Sigmoid colon (tissue), 7 donors: ENCODE measurements at places on chromosomes 11 and 22. TPM values are rescaled to one million over a fixed set of nuclear protein-coding genes. Genes with fewer than 3 reads are reported as not detected.
A peak's percentile ranks its signal among the peaks of the same experiment; 100 is the strongest.

The SCUBE1 gene
- total RNA-seq = 0.33 TPM

DNA sequence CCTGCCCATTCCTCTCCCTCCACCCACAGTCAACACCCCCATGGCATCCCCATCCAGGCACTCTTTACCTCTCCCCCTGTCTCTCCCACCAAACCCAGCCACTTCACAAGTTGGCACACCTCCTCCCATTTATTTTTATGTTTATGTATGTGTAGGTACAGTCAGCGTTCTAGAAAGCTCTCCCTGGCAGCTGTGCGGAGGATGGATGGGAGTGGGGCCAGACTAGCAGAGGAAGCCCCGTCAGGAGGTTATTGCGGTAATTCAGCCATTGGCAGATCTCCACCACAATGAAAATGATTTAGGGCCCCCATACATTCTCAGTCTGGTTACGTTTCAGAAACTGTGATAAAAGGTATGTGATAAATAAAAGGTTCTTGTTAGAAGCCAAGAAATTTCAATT lies 51.3 kb downstream of the BTG4 start:
- H3K4me1 ChIP-seq = peaks cover 5% of the 10 kb centered on the region
- DNase-seq = no peak
- H3K4me3 ChIP-seq = no peak overlapping the region
- no peaks in the 10 kb centered on the region for H3K27me3 ChIP-seq
- H3K36me3 ChIP-seq = no peaks in the 10 kb centered on the region
- H3K27ac ChIP-seq = no peak overlapping the region

DNA sequence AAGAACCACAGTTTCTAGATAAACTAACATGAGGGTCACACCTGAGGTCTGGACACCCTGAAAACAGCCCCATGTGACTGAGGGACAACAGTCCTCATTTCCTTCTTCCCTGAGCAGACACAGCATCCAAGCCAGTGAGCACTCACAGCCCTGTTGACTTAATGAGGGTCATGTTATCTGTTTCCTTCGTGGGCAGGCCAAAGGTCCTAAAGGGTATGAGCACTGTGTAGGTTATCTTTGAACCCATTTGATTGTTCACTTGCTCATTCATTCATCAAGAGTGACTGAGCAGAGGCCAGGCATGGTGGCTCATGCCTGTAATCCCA lies 170.7 kb upstream of the B3GAT1 start:
- H3K27ac ChIP-seq = no peak overlapping the region
- DNase-seq = no peak
- no peak overlapping the region for H3K4me3 ChIP-seq
- no peaks in the 10 kb centered on the region for H3K27me3 ChIP-seq

DNA sequence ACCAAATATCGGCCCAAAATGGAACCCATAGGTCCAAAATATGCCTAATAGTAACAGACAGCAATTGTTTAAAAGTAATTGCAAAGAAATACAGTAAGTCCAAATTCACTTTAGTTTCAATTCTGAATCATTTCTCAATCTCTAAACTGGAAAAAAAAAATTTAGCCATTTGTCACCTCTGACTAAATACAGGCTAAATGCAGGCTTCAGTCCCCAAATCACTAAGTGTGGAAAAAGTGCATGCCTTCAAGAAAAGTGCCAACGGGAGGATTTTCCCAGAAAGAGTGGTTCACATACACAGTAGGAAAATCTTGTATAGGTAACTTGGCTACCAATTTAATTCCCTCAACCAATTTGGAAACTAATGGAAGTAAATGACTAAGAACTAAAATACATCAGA lies 35.7 kb downstream of the SIK3 start:
- H3K4me1 ChIP-seq = peaks cover 32% of the 10 kb centered on the region
- no peak overlapping the region for H3K27ac ChIP-seq
- no peak for DNase-seq
- no peaks in the 10 kb centered on the region for H3K36me3 ChIP-seq
- H3K27me3 ChIP-seq = no peaks in the 10 kb centered on the region

DNA sequence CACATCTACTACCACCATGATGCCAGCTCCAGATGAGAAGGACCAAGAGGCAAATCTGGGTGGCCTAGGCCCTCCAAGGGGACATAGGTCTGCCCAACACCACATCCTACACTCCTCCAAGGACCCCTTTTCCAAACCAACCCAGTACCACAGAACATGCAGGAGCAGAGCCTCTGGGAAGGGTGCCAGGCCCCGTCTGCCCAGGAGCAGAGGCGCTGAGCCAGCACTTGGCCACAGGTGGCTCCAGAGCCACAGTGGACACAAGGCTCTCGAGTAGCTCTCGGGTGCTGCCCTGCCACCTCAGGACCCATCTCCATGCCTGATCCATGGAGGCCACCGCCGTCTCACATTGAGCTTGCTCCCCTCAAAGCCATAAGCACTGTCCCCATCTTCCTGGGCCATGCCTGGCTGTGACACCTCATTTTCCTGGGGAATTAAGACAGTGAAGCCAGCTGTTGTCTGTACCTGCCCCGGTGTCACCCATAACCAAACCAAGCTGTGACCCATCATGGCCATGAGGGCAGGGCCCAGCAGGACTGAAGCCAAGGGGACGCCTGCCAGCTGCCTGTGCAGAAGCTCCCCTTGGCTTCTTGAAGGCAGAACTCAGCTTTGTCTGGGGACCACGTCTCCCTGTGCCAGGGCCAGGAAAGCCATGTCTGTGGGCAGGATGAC lies 7.4 kb downstream of the MOB2 start:
- H3K36me3 ChIP-seq = peaks cover 37% of the 10 kb centered on the region
- H3K4me3 ChIP-seq = no peak overlapping the region
- no peaks in the 10 kb centered on the region for H3K27me3 ChIP-seq
- peaks cover 56% of the 10 kb centered on the region for H3K4me1 ChIP-seq
- H3K27ac ChIP-seq = peak overlapping the region; percentile 96
- peak; percentile 67 for DNase-seq

DNA sequence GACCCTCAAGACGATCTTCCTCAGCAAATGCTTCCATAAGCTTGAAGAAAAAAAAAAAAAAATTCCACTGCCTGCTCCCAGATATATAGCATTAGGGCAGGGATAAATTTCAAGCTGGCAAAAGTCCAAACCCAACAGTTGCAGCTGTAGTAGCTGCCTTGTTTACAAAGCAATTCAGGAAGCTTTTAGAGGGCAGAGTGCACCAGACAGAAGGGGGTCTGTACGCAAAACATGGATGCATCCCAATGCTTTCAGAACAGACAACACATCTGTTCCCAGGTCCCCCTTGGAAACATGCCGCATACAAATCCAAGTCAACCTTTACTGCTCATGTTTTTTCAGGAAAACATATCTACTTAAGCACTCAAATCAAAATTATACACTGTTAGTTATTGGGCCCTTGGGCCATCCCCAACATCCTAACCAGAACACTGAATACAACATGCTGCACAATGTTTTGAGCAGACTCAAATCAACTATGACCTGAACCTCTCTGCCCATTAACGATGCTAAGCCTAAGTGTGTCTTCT lies 94.5 kb downstream of the CADM1 start:
- no peaks in the 10 kb centered on the region for H3K4me1 ChIP-seq
- no peak overlapping the region for H3K4me3 ChIP-seq
- H3K36me3 ChIP-seq = no peaks in the 10 kb centered on the region
- no peak overlapping the region for H3K27ac ChIP-seq

The NCAM1 gene
- 124 TPM for total RNA-seq

DNA sequence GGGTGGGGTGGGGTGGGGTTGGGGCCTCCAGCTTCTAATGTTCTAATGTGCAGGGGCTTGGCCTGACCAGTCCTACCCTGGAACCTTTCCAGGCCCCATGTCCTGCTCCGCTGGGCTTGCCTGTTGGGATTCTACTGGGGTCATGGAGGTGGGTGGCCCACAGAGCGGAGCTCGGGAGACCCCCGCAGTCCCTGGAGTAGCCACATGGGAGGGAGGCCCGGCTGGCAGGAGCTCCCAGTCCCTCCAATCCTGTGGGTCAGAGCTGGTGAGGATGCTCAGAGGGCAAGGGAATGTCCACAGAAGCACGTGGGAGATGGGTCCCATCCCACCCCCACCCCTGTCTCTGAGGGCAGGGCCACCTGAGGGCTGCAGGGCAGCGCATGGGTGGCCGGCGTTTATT lies 2.9 kb downstream of the SEPTIN5 start:
- H3K27ac ChIP-seq = no peak overlapping the region
- peaks cover 42% of the 10 kb centered on the region for H3K4me1 ChIP-seq
- H3K4me3 ChIP-seq = no peak overlapping the region
- H3K27me3 ChIP-seq = peaks cover 28% of the 10 kb centered on the region
- DNase-seq = no peak

DNA sequence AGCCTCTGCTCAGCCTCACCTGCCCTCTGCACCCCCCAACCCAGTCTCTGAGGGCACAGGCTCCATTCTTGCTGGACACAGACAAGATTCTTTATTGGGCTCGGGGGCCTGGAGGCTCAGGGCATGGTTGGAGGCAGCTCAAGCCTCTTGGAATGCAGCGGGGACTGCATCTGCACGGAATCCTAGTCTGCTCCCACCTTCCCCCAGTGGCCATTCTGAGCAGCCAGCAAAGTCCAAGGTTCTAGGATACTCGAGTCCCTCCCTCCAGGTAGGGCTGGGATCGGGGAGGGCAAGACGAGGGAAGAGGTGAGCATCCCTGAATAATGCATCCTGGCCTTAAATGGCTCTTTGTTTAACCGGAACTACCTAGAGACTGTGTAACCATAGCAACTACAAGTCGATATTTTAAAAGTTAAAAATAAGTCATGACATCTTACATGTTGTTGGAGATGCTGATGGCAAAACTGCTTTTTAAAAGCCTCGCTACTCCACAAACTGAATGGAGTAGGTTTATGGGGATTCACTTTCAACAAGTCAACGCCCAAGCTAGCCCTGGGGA lies 10.7 kb upstream of the IGSF22 start:
- no peak overlapping the region for H3K4me3 ChIP-seq
- H3K27me3 ChIP-seq = no peaks in the 10 kb centered on the region
- H3K36me3 ChIP-seq = no peaks in the 10 kb centered on the region
- H3K27ac ChIP-seq = no peak overlapping the region
- no peak for DNase-seq

- no peak for DNase-seq
- no peaks in the 10 kb centered on the region for H3K27me3 ChIP-seq
- H3K36me3 ChIP-seq = no peaks in the 10 kb centered on the region
- H3K4me1 ChIP-seq = no peaks in the 10 kb centered on the region
These were observed 119.6 kb downstream of the TENM4 start for GRCh38 chr11:79321263-79321662.

- no peaks in the 10 kb centered on the region for H3K36me3 ChIP-seq
- H3K27me3 ChIP-seq = peaks cover 93% of the 10 kb centered on the region
- H3K4me3 ChIP-seq = peak overlapping the region; percentile 49
- no peak for DNase-seq
These were observed 5.3 kb downstream of the VSIG2 start for GRCh38 chr11:124746621-124747243.

DNA sequence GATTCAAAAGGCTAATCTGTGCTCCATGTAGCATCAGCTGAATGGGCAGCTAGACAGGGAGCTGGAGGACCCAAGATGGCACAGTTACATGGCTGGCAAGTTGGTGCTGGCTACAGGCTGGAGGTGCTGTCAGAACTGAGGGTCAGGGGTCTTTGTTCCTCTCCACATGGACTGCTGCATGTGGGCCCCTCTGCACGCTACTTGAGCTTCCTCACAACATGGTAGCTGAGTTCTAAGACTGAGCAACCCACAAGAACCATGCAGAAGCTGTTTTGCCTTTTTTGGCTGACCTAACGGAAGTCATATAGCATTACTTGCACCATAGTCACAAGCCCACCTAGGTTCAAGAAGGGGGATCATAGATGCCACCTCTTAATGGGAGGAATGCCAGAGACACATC lies 196.1 kb downstream of the GRIK4 start:
- peaks cover 21% of the 10 kb centered on the region for H3K4me1 ChIP-seq
- H3K27ac ChIP-seq = no peak overlapping the region
- no peak overlapping the region for H3K4me3 ChIP-seq
- no peaks in the 10 kb centered on the region for H3K27me3 ChIP-seq

The SEZ6L gene
- total RNA-seq = 1.1 TPM

The CCDC116 gene
- total RNA-seq = 0.41 TPM

GRCh38 chr11:125108469-125108868 lies 3.0 kb downstream of the TMEM218 start:
- no peak for DNase-seq
- peaks cover 9% of the 10 kb centered on the region for H3K4me1 ChIP-seq
- H3K36me3 ChIP-seq = no peaks in the 10 kb centered on the region
- H3K4me3 ChIP-seq = no peak overlapping the region

DNA sequence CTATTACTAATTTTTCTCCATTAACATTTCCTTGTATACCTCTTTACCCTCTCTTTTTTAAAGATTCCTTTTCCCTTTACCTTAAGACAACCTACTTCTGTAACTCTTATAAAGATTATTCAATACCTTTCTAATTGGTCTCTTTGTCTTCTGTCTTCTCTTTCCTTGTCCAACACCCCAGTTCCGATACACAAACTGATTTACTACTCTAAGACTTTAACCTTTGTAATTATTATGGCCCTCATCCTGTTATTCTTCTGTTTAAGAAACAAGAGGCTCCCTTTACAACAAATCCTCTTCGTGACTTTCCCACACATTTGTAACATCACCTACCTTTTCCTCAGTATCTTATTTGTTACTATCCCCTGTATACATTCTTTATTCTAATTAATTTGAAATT lies 81.8 kb downstream of the TTC17 start:
- no peak overlapping the region for H3K4me3 ChIP-seq
- DNase-seq = no peak
- no peak overlapping the region for H3K27ac ChIP-seq
- no peaks in the 10 kb centered on the region for H3K27me3 ChIP-seq

DNA sequence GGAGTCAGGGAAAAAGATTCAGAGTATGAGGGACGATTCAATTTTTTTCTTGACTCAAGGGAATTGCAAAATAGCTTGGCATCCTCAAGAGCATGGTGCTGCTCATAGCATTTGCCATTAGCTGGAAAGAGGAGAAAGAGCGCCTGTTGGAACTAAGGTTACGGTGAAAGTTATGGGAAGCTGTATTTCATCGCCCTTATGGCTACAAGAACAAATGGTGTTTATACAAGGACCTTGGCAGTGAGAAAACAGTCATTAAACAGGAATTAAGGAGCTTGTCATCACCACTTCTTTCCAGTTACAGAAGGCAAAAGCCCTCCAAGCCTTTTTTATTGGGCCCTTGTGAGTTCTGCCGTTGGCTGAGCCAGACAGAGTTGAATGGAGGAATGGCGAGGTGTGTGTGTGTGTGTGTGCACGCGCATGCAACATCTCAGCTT lies 74.2 kb downstream of the ALX4 start:
- H3K4me3 ChIP-seq = no peak overlapping the region
- no peaks in the 10 kb centered on the region for H3K27me3 ChIP-seq
- no peak for DNase-seq
- no peaks in the 10 kb centered on the region for H3K36me3 ChIP-seq
- peaks cover 17% of the 10 kb centered on the region for H3K4me1 ChIP-seq
